Stimulated activated CD4-positive, alpha-beta T cell treated with anti-CD3 and anti-CD28 coated beads, TNF-alpha, amount 100 ng/mL, for 4 hours (primary cell): ENCODE measurements at places on chromosomes 11 and 22.

- DNase-seq = no peak
These were observed 59.7 kb upstream of the PITPNB start for GRCh38 chr22:27978802-27979201.

GRCh38 chr22:46040471-46041465, 63.8 kb upstream of the WNT7B start:
- DNase-seq = no peak

- no peak for DNase-seq
These were observed 326.7 kb upstream of the NCAM1 start for GRCh38 chr11:112634551-112634950.

GRCh38 chr11:73752903-73753302, 8.0 kb downstream of the RAB6A start:
- DNase-seq = no peak

DNA sequence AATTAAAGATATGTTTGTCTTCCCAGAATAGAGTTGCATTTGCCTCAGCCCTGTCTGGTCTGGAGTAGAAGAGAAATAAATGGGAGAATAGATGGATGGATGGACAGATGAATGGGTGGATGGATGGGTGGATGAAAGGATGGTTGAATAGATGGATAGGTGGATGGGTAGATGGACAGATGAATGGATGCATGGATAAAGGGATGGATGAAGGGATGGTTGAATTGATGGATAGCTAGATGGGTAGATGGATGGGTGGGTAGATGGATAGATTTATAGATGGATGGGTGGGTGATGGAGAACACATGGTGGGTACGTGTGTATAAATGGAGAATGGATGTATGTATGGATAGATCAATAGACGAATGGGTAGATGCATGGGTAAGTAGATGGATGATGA, 8.5 kb downstream of the CRYBB1 start:
- no peak for DNase-seq

- no peak for DNase-seq
These were observed 3.4 kb upstream of the MRPL16 start for GRCh38 chr11:59814021-59814420.

GRCh38 chr11:118240999-118241763, 11.0 kb downstream of the MPZL3 start:
- DNase-seq = peak; percentile 56

- DNase-seq = no peak
These were observed 201.6 kb upstream of the SORL1-AS1 start for GRCh38 chr11:121654259-121654842.

DNA sequence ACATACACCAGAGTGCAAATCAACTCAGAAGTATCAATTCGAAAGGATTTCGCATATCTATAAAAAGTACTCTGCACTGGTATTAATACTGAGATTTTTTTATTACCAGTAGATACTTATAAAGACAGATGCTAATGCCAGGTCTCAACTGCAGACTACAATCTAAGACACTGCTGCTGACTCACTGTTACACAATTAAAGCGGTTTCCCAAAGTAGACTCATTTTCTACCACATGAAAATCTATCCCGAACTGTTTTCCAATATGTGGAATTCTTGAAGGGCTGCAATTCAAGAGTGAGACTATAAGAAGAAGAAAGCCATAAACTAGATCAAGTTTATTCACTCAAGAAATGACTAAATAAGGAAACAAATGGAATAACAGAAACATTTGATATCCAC, 57.2 kb upstream of the ARHGAP32 start:
- no peak for DNase-seq

- no peak for DNase-seq
These were observed 88.1 kb downstream of the SBF2 start for GRCh38 chr11:10205928-10206327.

GRCh38 chr22:43471606-43472135, 59.9 kb downstream of the MPPED1 start:
- DNase-seq = no peak
